Myocyte (in vitro differentiated cells): ENCODE measurements at places on chromosomes 16 and 17. TPM values are rescaled to one million over a fixed set of nuclear protein-coding genes. Genes with fewer than 3 reads are reported as not detected.

DNA sequence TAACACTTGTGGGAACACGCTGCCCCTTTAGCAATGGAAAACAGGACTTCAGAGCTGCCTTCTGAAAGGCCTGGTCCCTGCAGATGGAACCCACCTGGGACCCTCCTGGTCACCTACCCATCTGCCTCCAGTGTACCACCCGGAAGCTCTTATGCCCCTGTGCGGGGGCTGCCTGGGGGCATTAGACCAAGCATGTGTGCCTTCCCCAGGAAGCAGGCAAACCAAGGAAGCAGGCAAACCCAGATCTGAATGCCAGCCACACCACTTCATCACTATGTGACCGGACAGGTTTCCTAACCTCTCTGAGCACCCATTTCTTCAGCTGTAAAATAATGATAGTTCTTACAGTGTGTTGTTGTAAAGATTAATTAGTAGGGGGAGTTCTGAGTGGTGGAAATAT is 20.8 kb upstream of the LRRC37A3 start:
- DNase-seq = no peak

DNA sequence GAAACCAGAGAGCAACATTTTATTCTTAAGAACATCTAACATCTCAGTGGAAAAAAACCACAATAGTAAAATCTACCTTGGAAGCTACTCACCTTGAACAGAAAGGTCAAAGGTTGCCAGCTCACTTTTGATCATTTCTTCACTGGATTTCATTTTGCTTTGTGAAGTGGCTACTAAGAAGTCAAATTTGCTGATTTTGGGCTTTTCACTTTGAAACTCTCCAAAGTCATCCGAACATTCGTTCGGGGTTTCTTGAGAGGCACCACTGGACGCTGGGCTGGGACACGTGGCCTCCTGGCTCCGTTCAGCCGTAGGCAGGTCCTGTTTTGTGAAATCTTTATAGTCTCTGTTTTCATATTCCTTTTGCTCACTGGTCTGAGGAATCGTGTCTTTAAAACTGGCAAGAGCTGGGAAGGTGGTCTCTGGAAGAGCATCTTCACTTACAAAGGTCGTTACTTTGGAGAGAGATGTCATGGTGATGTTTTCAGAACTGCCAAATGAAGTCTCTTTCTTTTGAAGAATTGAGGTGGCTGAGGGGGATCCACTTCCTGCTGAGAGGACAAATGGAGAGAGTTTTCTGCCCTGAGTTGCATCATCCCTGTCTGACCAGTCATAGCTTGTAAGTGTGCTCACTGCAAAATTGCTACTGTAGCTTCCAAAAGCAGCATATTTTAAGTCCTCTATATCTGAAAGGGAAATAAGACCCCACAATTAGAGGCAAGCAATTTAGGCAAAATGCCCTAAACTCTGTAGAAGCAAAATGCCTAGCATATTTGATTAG is 52.4 kb downstream of the DUSP14 start:
- no peak for DNase-seq

- DNase-seq = peak; percentile 69
Observed at GRCh38 chr17:79777894-79778503, at the start of gene CBX2. Gene CBX2 (plus strand): TSS chr17:79778148. CDS start chr17:79778236, 88 bp downstream.

- DNase-seq = peak; percentile 55
Observed at GRCh38 chr16:19179546-19180490, 11.8 kb downstream of the SYT17 start.

DNA sequence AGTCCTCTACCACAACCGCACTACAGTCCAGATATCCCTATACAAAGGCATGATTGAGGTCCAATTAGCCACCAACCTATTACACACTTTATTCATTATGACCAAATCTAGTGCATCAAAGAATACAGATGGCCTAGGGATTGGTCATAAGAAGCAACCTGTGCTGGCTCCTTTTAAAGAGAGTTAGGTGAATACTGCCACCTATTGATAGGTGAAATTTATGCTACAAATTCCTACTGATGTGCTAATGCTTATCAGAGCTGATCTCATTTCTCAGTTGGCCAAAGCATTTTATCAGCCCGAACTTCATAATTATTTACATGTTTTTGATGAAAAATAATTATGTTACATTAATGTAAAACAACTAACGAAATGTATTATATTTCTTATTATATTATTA is 166.3 kb downstream of the ANKFN1 start:
- DNase-seq = peak; percentile 79

GRCh38 chr16:28839899-28840298 is 6.2 kb downstream of the TUFM start:
- no peak for DNase-seq

- no peak for DNase-seq
Observed at GRCh38 chr16:57166451-57166850, 19.4 kb downstream of the PSME3IP1 start.

- DNase-seq = peak; percentile 41
Observed at GRCh38 chr17:79946352-79947231, 89.1 kb downstream of the TBC1D16 start.

- DNase-seq = no peak
Observed at GRCh38 chr16:83307594-83307992, 500.2 kb upstream of the HSBP1 start.

DNA sequence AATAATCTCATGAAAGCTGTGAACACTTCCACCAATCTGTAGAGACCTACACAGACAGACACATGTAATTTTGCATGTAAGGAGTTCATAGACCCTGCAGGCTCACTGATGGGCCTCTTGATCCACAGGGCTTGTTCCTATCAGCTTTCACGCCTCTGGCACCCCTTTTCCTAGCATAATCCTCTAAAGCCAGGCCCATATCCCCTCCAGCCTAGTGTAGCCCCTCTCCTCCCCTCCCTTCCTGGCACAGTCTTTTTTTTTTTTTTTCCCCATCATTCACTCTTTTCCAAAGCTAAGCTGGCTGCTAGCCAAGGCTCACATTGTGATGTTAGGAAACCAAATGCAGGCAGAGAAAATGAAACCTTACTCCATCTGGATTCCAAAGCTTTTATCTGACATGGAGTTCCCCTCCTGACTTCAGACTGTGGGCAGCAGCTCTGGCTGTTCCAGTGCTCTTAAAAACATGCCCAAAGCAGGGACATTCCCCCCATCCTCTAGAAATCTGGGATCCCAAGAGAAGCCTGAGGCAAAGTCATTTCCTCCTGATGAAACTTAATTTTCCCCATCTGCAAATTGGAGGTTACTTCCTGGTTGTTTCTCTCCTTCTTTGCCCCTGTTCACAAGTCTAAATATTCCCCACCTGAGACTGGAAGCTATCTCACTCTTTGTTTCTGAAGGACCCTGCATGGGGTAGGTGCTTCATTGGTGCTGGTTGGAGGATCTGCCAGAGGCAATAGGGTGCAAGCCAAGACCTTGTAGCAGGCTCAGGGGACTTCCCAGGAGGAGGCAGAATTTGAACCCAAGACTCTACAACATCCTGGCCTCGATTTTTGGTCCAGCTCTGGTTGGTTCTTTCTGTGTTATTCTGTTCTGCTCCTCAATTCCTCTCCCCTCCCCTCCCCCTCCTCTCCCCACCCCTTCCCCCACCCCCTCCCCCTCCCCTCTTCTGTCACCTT is 9.9 kb upstream of the CCL5 start:
- DNase-seq = peak; percentile 71

GRCh38 chr17:73485130-73485529 is 159.1 kb downstream of the SDK2 start:
- no peak for DNase-seq

- DNase-seq = no peak
Observed at GRCh38 chr17:17377071-17377967, 74.1 kb downstream of the NT5M start.

DNA sequence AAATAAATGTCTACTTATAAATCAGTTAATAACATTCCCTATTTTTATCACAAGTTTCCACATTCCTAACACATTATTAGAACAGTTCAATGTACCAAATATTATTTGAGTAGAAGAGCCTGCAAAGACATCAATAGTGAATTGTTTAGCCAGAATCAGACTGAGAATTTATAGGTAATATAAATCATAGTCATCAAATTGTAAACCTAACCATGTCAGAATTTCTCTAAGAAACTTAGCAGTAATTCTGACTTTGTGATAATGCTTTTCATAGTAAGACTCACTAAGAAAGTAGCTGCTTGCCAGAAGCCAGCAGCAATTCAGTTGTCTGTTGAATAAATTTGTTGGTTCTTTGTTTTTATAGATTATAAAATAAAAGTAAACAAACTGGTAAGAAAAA is 111.3 kb downstream of the USP32 start:
- DNase-seq = no peak

CCL8 gene
- not detected in 2 replicates for total RNA-seq

NPIPA7 gene
- 6.7 and 8.2 TPM in 2 replicates for total RNA-seq

CCL3 gene
- 1.5 TPM in 1 of 2 replicates, not detected in the other for total RNA-seq

AXIN2 gene
- 5.1 and 22.4 TPM in 2 replicates for total RNA-seq

SDK2 gene
- not detected in 2 replicates for total RNA-seq

ZPBP2 gene
- total RNA-seq = not detected in 2 replicates

GP2 gene
- not detected in 2 replicates for total RNA-seq

FBXO47 gene
- not detected in 2 replicates for total RNA-seq

CAMKK1 gene
- total RNA-seq = 2.6 and 2.8 TPM in 2 replicates
